ENCODE measurements at places on chromosomes 16 and 17.
A peak's percentile ranks its signal among the peaks of the same experiment; 100 is the strongest.

GRCh38 chr17:27446569-27447301, 9.5 kb upstream of the KSR1 start:
- no peak for DNase-seq

GRCh38 chr17:16447676-16448075, 32.3 kb downstream of the TRPV2 start:
- no peak for DNase-seq

GRCh38 chr17:75864448-75864871, 9.3 kb upstream of the WBP2 start:
- peak; percentile 66 for DNase-seq

- no peak for DNase-seq
Measured at GRCh38 chr16:73036074-73036826, 11.7 kb downstream of the ZFHX3 start.

- DNase-seq = no peak
Measured at GRCh38 chr16:74999219-74999608, 390 bp downstream of the ZNRF1 start.

DNA sequence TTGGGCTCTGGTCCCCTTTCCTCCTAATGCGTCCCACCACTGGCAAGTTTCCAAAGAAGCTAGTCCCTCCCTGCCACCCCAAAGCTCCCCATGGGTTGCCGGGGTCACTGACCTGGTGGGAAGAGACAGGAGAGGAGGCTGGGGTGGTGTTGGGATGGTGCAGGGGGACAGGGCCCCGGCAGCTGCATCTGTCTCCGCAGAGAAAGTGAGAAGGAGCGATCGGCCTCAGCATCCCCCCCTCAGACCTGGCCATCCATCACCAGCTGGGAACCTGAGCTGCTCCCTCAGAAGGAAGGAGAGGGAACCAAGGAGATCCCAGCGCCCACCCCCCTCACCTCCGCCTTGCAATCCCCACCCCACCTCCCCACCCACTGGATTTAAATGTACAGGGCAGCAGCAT, 3.3 kb downstream of the ETV4 start:
- no peak for DNase-seq

- DNase-seq = no peak
Measured at GRCh38 chr17:2202302-2202995, 101.1 kb downstream of the SMG6 start.

GRCh38 chr17:18187821-18188761, 4.5 kb downstream of the ALKBH5 start:
- no peak for DNase-seq

DNA sequence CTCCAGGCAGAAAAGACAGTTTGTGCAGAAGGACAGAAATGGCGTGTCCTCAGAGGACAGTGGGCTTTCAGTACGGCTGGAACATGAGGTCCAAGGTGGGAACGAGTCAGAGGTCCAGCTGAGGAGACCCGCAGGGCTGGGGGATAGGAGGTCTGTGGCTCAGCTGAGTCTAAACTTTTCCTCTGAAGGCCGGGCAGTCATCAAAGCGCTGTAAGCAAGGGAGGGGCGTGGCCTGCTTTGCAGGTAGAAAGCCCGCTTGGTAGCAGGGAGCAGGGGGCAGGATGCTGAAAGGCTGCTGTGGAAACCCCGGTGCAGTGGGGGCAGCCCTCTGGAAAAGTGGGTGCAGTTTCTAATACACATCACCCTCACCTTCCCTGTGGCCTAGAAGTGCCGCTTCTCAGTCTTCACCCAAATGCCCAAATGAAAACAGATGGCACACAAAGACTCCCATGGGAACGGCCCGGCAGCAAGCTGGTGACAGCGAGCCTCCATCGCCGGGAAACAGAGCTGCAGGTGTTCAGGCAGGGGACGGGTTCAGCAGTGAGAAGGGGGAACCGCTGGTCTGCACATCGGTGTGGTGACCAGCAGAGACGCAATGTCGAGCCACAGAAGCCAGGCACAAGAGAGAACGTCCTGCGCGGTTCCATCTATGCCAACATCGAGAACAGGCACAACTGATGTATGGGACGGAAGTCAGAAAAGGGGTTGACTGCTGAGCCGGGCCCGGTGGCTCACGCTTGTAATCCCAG, 12.2 kb upstream of the OSGIN1 start:
- DNase-seq = no peak

GRCh38 chr16:80751167-80751566, 53.2 kb downstream of the CDYL2 start:
- no peak for DNase-seq

DNA sequence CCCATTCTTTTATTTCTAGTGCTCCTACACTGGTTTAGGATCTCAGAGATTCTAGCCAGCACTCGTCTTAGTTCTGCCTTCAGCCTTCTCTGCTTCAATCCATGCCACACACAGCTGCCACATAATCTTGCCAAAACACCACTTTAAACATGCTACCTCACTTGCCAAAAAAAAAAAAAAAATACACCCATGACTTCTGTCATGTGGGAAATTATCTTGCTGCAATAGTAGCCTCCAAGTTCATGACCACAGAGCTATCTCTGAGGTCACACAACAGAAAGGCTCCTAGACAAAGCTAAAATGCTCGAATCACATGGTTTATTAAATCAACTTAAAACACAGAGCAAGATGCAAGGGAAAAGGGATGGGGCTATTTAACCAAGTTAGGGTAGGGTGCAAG, 18.1 kb downstream of the FZD2 start:
- no peak for DNase-seq

DNA sequence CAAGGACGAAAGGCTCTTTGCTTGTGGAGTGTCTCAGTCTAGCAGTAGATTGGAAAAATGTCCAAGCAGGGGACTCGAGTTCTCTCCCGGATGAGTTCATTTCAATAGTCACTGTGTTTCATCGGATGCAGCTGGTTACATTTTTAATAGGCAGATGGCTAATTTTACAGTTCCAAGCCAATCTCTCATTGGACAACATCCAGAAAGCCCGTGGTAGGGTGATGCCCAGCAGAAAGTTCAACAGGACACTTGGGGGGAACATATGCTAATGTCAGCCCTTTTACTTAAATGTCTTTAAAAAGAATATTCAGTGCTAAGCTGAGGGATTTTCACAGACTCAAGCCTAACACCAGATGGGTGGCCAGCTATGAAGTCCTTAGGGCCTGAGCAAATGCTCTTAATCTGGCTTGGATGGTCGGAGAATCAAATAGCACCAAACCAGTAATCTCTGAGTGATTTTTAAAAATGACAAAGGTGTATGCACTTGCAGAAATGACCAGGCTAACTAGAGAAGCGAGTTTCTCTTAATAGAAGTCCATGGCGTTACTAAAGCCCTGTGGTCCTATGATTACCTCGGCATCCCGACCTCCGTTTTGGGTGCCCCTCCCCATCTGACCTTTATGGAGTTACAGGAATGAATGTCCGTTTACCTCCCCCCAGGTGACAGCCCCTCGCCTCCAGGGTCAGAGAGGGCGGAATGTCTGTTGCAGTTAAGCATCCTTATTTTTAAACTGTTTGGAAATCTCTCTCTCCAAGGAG, 289.2 kb upstream of the SALL1 start:
- DNase-seq = no peak

Measured in T-helper 2 cell treated with Interferon-gamma antibody and Interleukin-4, amounts not matched to agents 5 μg/mL and 100 μg/mL, for 36 hours (primary cell).